ENCODE measurements at places on chromosomes 2 and 18. TPM values are rescaled to one million over a fixed set of nuclear protein-coding genes. Genes with fewer than 3 reads are reported as not detected.

IL18R1 gene
- total RNA-seq: 53.1 TPM

GRCh38 chr18:31162419-31162793 is 250 bp downstream of the DSC1 start:
- no peak for DNase-seq

DNA sequence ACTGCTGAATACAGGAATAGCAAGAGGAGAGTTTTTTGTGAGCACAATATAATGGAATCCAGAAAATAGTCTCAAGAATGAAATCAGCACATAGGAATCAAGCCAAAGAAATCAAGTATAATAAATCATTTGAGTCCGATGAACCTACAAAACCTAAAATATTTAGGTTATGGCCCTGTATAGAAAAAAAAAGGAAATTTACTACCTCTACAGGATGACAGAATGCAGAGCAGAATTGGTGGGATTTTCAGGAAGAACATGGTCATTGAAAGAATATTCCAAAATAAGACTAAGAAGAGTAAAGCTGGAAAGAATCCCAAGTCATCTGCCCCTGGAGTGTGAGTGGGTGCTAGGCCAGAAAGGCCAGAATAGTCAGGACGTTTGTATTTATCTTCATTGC is 1041.2 kb upstream of the CDH2 start:
- DNase-seq: no peak

GRCh38 chr18:64201781-64202180 is 52.9 kb upstream of the LINC00305 start:
- no peak for DNase-seq

COLEC12 gene
- total RNA-seq: not detected

HRH4 gene
- total RNA-seq: not detected

DNA sequence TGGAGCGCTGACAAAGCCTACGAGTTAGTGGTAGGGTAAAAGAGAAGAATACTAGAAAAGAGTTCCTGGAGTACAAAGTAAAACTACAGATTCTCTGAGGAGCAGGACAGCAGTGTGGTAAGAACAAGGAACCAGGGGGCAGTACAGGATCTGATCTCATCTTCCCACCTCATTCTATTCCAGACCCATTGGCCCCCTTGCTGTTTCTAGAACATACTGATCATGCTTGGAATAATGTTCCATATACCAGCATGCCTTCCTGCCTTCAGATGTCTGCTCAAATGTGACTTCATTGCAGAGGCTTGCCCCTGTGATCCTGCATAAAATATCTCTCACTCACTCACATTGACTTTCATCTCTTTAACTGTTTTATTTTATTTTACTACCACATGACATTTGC is 19.3 kb downstream of the MSGN1 start:
- no peak for DNase-seq

DNA sequence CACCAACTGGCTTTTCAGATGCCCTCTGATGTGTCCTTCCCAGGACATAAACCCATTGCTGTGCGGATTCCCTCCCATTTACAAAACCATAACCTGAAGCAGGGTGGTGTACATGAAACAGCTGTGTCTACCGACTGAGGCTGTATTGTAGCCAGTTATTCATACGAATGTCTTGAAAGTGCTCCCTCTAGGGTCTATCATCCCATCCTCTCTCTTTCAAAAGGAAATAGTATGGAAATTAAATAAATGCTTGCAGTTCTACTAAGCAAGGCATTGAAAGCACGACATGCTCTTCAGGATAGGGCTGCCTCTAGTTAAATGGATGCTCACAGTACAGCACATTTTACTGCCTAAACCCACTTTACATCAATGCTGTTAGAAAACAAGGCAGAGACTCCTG is 112.2 kb upstream of the PXDN start:
- DNase-seq: no peak

IL1RL1 gene
- 0.21 TPM for total RNA-seq

- no peak for DNase-seq
Measured at GRCh38 chr2:5749347-5749746, 57.2 kb downstream of the SOX11 start.

GRCh38 chr2:98170076-98170475 is 83.1 kb downstream of the VWA3B start:
- no peak for DNase-seq

NEU4 gene
- 0.45 TPM for total RNA-seq

DNA sequence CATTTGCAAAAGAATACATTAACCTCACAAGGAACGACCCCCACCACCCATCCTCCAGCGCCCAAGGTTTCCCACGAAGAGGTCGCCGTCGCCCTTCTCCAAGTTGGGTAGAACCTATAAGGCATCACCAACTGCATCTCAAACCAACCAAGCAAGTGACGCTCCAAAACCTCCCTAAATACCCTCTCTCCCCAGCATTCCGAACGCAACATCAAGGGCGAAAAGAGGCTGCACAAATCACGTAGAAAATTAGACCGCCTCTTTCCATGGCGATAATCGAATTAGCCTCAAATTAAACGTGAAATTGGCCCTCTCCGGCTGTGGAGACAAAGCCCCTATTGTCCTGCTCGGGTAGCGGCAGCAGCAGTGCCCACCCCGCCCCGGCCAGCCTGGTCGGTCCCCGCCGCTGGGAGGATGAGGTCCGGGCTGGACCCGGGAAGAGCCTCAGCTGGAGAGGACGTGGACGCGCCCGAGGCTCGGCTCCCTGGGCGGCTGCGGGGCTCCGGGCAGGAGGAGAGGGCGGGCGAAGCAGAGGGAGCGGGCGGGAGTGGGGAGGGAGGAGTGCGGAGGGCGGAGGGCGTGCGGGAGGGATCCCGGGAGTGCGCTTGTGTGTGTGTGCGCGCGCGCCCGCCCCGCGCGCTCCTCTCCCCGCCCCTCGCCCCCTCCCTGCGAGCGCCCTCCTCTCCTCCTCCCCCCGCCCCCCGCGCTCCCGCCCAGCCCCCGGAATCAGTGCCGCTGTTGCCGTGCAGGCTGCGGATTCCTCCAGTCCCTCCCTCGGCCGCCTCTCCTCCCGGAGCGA is at the start of gene SPTBN1:
Gene SPTBN1, plus strand, starts transcription at position 765 of the 799 bp plus-strand sequence. CDS start 70,092 bp downstream, outside the sequence.
- DNase-seq: no peak

DNA sequence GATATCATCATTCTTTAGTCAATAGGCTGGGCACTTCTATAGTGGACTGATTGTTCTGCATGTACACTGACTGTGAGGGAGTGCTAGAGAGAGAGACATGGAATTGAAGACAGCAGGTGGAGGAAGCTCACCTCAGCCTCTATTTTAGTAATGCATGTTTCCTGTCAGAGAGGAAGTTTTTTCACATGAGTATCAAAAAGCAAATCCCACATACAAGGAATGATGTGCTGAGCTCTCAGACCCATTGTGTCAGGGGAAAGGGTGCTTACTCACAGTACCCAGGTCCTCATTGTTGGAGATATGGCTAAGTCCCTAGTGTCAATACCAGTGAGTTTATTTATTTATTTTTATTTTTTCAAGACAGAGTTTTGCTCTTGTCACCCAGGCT is 9.9 kb upstream of the CDK15 start:
- DNase-seq: no peak

DNA sequence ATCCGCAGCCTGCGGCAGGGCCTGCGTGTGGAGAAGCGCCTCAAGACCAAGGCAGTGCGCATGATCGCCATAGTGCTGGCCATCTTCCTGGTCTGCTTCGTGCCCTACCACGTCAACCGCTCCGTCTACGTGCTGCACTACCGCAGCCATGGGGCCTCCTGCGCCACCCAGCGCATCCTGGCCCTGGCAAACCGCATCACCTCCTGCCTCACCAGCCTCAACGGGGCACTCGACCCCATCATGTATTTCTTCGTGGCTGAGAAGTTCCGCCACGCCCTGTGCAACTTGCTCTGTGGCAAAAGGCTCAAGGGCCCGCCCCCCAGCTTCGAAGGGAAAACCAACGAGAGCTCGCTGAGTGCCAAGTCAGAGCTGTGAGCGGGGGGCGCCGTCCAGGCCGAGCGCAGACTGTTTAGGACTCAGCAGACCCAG is 5.4 kb downstream of the GPR17 start:
- DNase-seq: no peak

DNA sequence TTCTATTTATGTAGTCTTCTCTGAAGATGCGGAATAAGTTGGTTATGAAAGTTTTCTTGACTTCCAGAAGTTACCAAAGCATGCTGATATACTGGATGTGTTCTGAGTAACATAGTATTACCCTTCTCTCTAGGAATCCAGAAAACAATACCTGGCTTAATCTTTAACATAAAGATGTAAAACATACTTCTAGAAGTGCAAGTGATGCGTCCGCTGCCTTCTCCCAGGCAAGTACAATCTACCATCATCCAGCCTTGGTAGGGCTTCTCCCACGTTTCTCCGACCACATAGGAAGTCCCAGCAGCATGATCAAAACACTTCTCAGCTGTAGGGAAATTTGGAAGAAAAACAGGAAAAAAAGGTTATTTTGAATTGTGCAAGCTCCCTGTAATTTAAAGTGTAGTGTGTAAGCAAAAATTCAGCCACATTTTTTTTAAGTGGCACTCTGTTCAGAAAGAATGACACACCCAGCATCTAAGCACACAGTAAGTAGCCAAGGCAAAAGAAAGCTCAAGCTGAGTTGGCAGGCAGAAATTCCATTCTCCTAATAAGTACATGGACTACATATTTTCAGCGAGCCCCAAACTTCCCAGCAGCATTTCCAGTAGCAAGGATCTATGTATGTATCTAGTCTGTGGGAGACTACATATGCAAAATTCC is 5.2 kb downstream of the FN1 start:
- no peak for DNase-seq

DNA sequence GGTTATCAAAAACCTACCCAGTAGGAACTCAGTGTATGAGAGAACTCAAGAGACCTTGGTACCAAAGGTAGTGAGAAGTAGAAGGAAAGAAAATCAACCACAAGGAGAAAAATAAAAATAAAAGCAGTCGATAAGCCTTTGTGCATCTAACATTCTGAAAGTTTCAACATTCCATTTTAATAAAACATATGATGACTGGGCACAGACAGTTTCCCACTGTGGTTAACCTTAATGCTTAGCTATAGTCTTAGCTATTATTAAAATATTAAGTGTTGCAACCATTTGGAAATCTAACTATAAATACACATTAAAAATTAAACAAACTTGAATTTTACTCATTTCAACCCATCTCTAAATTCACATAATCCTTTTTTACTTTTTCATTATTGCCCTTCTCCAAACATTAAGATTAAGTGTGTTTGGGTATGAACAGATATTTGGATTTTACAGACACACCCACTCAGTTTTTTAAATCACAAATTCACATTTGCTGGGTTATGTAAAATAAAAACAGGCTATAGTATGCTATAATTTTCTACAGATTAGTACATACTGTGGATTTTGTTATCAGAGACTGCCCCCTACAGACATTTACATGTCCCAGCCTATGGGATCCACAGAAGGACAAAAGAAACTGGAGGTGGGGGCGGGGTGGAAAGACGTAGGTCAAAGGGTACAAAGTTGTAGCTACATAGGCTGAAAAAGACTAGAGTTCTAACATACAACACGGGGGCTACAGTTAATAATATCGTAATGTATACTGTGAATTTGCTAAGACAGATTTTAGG is 32.8 kb downstream of the SRBD1 start:
- peak; percentile 32 for DNase-seq

- DNase-seq: no peak
Measured at GRCh38 chr18:47420130-47420529, 168.7 kb upstream of the SKOR2 start.

TLX2 gene
- total RNA-seq: 0.34 TPM

DNA sequence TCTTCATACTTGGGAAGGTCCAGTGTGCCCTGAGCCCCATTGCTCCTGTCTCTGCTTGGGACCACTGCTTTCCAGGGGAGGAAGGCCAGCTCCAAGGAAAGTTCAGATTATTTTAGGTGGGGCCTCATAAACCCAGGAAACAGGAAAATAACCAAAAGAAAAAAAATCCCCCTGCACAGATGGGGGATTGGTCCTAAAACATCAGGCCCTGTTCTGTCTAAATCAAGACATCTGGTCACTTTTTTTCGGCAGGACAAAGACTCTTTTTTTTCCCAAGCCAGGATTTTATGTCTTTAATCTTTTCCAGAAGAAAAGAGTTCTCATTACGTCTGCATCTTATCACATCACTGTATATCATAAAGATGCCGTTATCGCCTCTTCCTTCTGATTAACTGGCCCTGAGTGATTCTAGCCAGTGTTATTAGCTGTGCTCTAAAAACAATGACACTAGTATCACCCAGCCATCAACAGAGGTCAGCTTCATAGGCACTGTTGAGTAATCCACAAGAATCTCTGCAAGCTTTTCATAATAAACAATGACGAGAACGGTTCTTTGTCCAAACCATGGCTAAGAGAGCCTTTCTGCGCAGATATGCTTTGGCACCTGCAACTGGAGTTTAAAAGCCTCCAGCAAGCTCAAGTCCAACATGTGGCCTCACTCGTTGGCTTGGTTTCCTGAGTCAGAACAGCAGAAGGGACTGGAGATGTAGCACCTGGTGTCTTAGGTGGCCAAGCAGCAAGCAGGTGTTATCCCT is 138.2 kb downstream of the VAPA start:
- no peak for DNase-seq

COL3A1 gene
- total RNA-seq: not detected

ACMSD gene
- total RNA-seq: not detected

DNA sequence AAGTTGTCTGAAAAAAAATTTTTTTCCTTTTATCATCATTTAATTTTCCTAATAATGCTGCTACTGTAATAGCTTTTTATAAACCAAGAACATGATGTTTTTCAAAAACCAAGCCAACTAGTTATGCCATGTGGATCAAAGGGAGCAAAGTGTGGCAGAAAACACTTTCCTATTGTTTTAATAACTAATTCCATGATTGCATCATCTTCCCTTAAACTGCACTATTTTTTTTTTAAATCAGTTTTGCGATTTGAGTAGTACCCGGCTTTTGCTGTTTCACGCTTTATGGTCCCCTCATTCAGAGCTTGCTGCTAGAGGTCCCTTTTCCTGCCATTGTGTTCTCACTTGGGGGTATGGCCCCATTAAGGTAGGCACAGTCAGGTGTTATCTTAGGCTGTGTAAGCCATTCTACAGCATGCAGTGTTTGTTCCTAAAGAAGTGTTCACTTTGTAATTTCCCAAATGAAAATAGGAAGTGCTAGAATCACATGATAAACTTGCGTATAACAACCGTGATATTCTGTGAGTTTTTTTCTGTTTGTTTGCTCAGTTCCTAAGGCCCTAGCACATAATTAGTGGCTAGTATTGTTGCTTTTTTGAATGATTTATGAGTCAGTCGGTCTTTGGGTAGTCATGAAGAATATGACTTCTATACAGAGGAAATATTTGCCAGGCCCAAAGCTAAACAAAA is 225.8 kb downstream of the PTGR3 start:
- no peak for DNase-seq

GRCh38 chr2:143361346-143361745 is 232.1 kb downstream of the ARHGAP15 start:
- no peak for DNase-seq

DNA sequence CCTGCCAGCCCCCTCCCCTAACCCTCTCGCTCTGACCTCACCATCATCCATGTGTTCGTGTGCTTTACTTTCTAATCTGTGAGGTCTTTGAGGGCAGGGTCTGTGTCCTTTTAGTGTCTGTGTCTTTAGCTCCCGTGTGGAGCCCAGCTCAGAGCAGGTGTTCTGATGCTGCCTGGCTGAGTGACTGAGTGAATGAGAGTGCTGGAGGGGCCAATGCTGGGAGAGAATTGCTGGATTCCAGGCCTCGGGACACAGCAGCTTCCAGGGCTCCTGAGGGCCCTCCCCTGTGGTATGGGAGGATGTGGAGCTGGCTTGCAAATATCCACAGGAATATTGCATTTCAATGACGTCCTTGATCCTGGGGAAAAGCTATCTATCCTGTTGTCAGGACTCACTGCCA is 160.6 kb downstream of the ANKRD30B start:
- no peak for DNase-seq

NOL4 gene
- total RNA-seq: not detected

GRCh38 chr2:6876309-6876708 is 1.3 kb upstream of the RSAD2 start:
- no peak for DNase-seq
